CD4-positive, alpha-beta T cell treated with Interferon gamma for 1 hour (primary cell): ENCODE measurements at places on chromosomes 2 and 18.

- no peak for DNase-seq
Observed at GRCh38 chr2:140597205-140597604, 1533.6 kb downstream of the LRP1B start.

DNA sequence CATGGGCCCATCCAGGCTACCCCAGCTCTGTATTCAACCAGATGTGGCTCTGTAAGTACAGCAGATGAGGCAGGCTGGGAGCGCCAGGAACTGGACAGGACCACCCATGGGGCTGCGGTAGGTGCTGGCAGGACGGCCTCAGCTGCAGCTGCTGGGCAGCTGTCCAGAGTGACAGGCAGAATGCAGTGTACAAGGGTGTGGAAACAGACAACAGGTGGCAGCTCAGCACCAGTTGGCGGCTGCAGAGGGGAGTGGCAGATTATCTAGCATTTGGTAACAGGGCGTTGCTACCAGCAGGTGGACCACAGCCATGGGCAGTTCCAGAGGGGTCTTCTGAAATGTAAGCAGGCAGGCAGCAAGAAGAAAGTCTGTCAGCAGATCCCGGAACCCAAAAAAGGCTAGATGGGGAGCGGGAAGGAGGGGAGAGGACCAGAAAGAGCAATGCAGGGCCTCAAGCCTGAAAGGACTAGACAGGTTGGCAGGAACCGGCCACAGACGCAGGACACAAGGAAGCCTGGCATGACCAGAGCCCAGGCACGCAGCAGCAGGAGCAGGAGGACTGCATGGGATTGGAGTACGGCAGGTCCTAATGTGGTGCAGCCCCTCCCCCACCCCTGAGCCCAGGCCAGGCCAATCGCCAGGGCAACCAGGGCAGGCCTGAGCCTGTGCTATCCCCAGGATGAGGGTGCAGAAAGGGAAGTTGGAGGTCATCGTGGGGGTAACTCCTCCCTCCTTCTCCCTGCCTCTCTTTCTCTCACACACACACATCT is 24.7 kb downstream of the PKDCC start:
- DNase-seq, result no peak

- no peak for DNase-seq
Observed at GRCh38 chr2:58106896-58107295, 60.3 kb downstream of the VRK2 start.

GRCh38 chr18:80170395-80171053 is 61.5 kb downstream of the ADNP2 start:
- no peak for DNase-seq

- DNase-seq, result no peak
Observed at GRCh38 chr2:240917684-240918257, 11.6 kb downstream of the CROCC2 start.

- DNase-seq, result no peak
Observed at GRCh38 chr2:180268006-180268405, 260.9 kb upstream of the CWC22 start.

DNA sequence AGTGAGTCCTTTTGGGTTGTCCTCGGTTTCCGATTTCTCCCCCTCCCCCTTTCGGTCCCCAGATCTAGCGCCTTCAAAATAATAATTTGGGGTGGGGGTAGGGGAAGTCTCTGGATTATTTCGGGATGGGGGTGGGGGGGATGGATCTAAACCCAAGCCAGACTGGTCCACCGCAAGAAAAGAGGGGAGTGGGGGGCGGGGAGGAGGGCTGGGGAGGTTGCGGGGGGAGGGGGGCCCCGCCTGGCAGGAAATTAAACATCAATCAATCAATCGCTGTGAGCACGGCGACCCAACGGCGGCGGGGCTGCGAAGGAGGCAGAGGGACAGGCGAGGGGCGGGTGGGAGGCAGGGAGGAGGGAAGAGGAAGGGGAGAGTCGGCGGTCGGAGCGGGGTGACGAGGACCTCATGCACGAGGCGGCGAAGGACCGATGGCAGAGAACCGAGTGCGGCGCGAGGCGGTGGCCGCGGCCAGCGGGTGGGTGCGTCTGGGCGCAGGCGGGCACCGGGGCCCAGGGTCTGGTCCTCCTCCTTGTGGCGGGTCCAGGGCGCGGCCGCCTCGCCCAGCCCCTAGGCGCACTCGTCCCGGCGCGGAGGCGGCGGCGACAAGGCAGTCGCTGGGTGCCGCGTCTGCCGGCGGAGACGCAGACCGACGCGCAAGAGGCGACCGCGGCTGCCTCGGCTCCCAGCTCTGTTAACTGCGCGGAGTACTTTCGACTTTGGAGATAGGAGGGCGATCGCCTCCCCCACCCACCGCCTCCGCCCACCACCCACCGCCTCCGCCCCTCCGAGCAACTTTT is 468 bp upstream of the SATB2 start:
- DNase-seq, result no peak

- no peak for DNase-seq
Observed at GRCh38 chr18:60826346-60826745, 453.8 kb upstream of the MC4R start.

DNA sequence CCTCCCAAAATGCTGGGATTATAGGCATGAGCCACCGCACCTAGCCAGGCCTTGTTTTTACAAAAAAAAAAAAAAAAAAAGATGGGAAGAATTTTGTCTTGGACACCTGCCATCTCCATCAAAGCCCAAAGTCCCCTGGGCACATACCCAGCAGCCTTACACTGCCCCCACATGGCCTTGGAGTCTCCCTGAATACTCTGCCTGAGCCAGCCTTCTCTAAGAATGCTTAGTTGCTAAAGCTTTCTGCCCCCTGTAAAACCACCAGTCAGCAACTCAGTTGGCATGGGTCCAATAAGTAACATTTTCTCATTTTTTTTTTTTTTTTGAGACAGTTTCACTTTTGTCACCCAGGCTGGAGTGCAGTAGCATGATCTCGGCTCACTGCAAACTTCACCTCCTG is 40.6 kb downstream of the SPC25 start:
- DNase-seq, result no peak

DNA sequence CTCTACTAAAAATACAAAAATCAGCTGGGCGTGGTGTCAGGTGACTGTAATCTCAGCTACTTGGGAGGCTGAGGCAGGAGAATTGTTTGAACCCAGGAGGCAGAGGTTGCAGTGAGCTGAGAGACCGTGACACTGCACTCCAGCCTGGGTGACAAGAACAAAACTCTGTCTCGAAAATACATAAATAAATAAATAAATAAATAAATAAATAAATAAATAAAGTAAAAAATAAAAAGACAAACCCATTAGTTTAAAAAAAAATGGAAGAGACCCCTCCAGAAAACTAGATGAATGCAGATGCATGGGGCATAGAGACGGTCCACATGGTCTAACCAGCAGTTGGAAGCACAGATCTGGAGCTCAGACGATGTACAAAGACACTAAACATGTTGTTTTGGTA is 18.1 kb downstream of the TMEM163 start:
- no peak for DNase-seq

- DNase-seq, result no peak
Observed at GRCh38 chr18:61896757-61897156, 4.0 kb upstream of the RNF152 start.

DNA sequence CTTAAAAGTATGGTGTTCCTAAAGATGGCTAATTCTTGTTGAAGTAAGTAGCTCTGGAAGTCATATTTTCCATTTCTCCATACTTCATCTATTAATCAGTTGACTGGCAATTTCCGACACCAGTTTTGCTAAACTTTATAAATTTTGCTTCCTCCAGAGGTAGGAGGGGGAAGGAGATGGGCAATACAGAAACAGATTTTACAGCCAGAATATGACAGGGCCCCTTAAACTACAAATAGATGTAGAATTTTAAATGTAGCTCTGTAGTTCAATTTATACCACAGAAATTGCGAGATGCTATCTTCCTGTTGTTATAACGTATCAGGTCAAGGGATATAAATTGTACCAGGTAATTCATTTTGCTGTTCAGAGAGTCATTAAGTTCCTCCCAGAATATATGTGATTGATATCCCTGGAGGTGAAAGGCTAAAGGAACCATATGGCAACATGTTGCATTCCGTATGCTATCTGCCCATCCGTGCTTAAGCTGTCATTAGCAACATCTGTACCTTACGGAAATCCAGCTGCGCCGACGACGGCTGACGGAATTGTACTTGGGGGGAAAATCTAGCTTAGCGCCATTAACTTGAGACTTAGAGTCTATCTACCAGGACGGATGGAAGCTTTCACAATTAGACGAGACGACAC is 8.4 kb upstream of the NR4A2 start:
- DNase-seq, result peak; percentile 39

- DNase-seq, result no peak
Observed at GRCh38 chr2:101123795-101124471, 27.2 kb downstream of the TBC1D8 start.
